Activated CD4-positive, alpha-beta T cell treated with anti-CD3 and anti-CD28 coated beads for 48 hours (primary cell): ENCODE measurements at places on chromosomes 3 and 15.

DNA sequence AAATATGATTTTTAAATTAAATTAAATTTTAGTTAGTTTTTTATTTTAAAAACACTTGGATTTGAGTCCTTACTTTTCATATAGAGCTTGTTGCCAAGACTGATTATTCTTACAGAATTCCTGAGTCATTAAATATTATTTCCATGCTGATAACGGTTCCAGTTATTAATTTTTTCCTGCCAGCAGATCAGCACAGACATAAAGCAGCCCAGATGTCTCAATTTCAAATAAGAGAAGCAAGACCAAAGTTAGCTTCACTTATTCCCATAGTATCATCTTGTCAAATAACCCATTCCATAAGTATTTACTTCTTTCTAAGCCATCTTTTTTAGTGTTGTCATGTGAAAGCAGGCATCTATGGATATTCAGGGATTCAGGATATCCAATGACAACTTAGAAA is 75.3 kb downstream of the SSR3 start:
- DNase-seq = no peak

DNA sequence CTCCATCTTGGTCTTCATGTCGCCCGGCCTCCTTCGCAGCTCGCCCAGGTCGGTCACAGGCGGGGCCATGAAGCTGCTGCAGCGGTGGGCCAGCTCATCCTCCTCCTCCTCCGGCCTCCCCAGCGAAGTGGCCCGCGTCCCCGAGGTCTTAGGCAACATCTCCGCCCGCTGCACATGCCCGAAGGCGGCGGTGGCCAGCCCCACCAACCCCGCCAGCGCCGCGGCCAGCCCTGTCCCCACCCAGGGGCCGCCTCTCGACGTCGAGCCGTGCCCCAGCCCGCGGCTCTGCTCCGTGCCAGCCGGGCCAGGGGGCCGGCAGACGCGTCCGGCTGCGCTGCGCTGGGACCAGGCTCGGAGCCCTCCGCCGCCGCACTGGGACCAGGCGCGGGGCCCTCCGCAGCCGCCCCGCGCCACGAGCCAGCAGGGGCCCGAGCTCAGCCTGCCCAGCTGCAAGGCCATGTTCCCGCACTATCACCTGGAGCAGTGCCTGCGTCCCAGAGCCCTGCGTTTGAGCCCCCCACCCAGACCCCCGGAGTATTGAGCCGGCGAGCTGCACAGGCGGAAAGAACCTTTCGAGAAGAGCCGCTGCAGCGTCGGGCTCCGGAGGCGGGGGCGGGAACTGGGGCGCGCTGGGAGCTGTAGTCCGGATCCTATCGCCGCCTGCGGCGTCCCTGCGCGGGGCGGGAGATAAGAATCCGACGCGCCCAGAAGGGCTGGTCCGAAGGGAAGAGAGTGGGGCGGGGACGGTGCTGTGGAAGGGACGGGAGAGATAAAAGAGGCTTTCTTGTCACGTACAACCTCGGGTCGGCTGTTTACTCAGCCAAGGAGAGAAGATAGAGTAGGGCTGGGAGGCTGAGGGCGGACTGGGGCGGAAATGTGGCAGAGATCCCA is at the start of gene CPOX:
Gene CPOX (minus strand): TSS at position 566 of the 891 bp plus-strand sequence. CDS start 107 bp downstream, at position 459.
- DNase-seq = peak; percentile 93

DNA sequence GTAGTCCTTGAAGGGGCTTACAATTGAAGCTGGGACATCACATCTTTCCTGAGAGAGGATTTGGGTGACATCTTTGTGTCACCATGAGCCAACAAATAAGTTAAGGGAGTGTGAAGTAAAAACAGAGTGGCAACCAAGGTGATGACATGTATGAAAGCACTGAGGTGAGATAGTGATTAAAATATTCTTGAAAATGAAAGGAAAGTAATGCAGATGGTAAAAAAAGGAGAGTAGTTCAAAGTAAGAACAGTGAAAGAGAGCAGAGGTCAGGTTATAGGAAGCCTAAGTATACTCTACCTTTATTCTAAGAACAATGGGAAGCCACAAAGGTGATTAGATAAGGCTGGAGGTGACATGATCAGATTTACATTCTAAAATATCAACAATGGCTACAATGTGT is 486.1 kb downstream of the DIPK2A start:
- DNase-seq = no peak

GRCh38 chr3:184659797-184660301 is 52.0 kb downstream of the MAGEF1 start:
- no peak for DNase-seq

- no peak for DNase-seq
These were observed 31.9 kb upstream of the CFAP161 start for GRCh38 chr15:81101894-81102815.

GRCh38 chr15:34993877-34994276 is 5.8 kb upstream of the ZNF770 start:
- peak; percentile 48 for DNase-seq

DNA sequence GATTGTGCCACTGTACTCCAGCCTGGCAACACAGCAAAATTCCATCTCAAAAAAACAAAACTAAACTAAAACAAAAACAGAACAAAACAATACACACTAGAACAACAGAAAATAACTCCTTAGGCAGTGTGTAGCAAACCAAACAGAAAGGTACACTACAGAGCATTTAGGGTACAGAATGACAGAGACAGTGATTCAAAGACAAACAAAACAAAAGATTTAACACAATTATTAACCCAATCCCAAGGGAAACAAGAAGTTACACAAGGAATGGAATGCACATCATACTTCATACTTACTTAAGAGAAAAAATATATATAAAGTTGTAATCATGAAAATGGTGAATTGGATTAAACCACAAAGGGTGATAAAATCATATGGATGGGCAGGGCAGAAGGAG is 12.9 kb downstream of the SLC25A20 start:
- DNase-seq = no peak

DNA sequence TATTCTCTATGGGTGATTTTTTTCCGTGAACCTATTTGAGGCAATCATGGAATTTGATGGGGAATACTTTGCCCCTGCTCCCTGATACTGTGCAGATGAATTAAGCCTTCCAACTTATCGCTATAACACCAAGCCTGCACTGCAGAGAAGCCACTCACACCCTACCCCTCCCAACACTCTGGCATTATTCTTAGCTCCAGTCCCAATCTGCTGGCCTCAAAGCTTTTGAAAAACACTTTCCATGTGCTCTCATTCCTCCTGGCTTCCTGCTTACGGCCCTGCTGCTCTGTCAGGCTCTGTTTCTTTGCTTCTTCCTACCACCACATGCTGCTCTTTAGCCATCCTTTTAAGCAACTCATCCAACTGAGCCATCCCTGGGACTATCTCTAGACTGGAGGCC is 327.8 kb upstream of the SLCO3A1 start:
- no peak for DNase-seq

GRCh38 chr15:60616147-60616546 is 137.2 kb upstream of the ICE2 start:
- DNase-seq = no peak

DNA sequence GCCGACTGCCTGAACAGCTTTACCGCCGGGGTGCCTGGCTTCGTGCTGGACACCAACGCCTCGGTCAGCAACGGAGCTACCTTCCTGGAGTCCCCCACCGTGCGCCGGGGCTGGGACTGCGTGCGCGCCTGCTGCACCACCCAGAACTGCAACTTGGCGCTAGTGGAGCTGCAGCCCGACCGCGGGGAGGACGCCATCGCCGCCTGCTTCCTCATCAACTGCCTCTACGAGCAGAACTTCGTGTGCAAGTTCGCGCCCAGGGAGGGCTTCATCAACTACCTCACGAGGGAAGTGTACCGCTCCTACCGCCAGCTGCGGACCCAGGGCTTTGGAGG is 815 bp downstream of the SPINT1 start:
- DNase-seq = peak; percentile 55

DNA sequence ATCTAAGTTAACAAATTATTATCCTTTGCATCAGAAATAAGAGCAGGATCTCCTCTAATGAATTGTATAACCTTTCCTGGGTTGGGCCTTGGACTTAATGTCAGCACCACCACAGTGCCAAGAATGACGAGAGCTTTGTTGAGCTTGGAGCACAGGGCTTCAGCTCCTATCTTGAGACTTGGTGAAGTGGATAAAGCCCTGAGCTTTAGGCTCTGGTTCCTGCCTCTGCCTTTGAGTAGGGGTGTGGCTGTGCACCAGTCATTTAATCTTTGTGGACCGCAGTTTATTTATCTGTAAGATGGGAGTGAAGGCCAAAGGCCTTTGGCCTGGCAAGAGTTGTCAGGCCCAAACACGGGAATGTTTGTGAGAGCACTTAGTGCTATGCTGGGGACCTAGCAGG is 162.2 kb downstream of the VGLL4 start:
- DNase-seq = no peak

DNA sequence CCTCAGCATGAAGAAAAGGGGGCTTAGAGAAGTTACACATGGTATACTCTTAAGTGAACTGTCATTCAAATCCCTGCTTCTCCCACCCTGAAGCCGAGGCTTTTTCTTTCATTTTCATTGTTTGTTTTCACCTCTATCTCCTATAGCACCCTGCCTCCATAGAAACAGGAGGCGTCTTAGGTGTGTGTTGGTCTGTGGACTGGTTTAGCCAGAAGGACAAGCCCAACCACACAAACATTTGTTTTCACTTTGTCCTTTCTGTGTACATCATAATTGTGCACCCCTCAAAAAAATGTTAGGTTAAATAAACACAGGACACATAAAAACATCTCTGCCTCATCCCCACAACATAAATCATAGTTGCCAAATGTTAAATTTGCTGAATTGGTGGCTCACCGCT is 73.3 kb upstream of the UBE2E2 start:
- DNase-seq = no peak

DNA sequence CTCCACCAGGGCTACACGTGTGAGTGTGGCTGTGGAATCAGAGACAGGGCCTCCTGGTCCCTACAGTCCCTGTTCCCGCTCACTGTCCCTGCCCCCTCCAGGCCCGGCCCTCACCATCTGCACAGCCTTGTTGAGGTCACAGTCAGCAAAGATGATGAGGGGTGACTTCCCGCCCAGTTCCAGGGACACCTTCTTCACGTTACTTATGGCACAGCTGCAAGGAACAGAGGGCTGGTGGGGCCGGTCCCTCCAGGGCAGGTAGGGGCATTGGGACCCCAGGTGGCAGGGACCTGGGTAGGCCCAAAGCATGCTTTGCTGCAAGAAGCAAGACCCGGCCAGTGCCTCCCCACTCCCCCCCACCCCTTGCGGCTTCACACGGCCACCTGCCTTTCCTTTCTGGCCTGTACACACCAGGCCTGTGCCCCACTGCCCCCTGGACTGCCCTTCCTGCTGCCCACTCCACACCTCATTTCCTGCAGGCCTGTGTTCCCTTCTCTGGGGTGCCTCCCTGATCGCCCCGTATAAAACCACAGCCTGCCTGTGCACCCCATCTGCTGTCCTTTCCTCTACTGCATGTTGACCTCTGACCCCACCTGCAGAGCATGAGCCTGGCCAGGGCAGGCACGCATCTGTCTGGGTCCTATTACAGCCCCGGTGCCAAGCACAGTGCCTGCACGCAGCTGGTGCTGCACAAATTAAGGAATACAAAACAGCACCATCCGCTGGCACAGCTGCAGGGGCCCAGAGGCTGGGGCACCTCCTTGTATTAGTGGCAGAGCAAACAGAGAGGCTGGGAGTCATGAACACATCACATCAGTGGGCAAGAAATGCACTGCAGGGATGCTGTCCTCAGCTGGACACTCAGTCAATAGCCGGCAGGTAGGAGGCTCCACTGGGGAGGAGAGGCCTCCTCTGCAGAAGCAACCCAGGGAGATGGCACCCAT is 30.8 kb upstream of the SLC41A3 start:
- no peak for DNase-seq

- no peak for DNase-seq
These were observed 42.7 kb downstream of the CADPS start for GRCh38 chr3:62832553-62832952.

GRCh38 chr15:101497484-101498034 is 8.1 kb upstream of the PCSK6 start:
- DNase-seq = no peak

GRCh38 chr3:182795389-182795782 is 2.1 kb downstream of the ATP11B start:
- DNase-seq = peak; percentile 26

DNA sequence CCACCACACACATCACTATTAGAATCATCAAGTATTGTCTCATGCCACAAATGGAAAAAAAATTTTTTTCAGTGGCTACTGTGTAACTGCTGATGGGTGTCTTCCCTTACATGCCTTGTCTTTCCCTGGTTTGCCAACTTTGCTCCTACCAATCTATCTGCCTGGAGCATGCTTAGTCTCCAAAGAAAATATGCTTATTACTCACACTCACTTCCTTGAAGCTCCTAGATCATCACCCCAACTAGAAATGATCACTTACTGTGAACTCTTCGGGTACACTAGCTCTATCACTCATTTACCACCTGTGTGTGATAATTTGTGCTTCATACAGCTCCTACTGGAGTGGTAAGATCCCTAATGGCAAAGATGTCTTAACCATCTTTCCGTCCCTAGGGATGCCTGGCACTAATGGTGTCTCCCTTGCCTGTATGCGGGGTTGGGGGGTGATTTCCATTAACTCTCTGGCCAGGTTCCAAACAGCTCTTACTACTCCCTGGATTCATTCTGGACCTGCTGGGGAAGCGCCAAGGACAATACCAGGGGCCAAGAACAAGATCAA is 799 bp downstream of the VPS33B start:
- DNase-seq = no peak

DNA sequence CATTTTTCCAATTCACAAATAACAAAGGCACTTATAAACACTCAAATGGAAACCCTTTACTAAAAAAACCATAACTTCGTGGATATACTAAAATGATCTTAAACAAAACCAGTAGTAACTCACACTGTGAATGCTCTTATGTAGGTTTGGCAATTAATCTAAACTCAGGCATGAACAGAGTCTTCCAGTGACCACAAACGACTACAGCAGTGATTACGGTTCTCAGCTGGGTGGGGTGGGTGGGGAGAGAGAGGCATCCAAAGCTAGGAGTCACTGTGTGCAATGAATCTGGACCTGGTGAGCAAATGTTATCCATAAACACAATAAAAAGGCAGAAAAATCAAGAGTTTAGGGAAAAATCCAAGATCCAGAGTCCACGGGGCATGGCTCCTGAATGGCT is 21.3 kb downstream of the SLC12A8 start:
- no peak for DNase-seq

GRCh38 chr15:48336940-48337339 is 5.7 kb downstream of the DUT start:
- peak; percentile 10 for DNase-seq

GRCh38 chr3:119245778-119246177 is 5.1 kb upstream of the B4GALT4 start:
- DNase-seq = no peak
